Activated CD4-positive, alpha-beta T cell treated with anti-CD3 and anti-CD28 coated beads for 4 hours (primary cell): ENCODE measurements at places on chromosomes 4 and X.

GRCh38 chr4:100497791-100498190 is 20.0 kb downstream of the EMCN start:
- no peak for DNase-seq

DNA sequence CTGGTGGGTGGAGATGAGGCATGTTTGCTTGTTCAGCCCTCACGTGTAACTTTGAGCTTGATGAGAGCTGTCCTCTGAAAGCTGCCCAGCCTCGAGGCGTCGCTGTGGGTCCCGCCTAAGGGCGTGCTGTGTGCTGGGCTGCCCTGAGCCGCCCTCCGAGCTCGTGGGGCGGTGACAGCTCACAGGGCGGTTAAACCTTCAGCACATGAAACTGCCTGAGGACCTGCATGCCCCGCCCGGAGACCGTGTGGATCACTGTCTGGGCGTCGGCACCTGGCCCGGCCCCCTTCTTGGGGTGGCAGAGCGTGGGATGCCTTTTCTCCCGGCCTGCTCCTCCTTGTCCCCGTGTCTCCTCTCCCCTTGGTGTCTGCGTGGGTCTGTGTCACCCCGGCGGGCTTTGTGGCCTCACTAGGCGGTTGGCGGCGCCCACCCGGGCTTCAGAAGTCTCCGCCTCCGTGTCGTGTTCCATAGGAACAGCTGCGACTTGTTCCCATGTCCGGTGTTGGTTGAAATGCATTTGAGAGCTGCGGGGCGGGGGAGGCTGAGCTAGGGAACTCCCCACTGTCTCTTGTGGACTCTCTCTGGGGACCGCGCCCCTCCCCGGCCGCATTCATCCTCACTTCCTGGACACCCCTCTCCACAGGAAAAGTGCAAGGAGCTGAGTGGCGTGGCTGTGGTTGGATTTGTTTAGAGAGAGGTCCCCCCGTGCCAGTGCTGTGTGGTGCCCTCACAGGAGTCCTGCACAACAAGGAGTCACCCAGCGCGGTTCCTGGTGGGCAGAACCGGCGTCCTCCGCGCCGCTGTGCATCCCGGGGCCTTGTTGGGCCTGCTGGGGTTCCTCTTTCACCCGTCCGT is 6.8 kb downstream of the AKAP17A start:
- DNase-seq: no peak

DNA sequence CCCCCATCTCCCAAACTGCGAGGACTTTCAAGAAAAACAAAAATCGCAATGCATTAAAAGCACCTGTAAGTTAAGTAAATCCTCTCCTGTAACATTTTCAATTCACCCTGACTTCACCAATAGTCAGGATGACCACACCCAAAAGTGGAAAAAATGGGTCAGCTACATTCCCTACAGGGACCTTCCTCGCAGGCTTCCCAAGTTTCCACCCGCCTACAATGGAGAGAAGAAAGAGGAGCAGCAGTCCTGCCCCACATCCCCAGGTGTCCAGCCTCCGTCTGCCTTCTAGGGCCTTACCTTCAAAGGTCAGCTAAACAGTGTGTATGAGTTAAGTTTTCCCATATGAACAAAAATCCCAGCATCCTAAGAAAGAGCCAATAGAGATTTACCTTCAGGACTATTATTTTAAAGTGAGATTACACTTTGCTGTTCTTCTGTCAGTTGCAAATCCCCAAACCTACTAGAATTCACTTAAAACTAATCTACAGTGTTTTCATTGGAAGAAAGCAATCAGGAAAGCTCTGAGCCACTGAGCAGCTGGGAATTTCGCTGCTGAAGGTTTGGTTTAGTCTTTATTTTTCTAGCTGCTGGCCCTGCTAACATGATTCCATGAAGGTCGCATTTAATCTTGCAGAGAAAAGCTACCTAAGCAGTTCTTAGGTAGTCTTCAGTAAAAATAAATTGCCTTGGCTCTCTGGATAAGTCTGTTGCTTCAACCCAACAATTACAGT is 12.5 kb downstream of the IRF2 start:
- no peak for DNase-seq

DNA sequence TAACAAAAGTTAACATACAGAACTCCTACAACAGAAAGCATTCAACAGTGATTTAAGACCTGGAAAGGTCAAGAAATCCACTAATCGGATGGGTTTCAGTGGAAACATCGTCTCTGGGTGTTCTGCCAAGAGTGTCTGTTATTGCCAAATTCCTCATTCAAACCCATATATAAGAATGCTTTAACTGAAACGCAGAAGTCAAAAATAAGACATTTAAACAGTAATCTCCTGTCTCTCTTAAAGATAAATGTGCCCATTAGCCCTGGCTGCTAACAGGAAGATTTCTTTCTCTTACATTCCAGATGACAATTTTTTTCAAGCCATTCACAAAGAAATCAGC is 31.5 kb downstream of the DCTD start:
- no peak for DNase-seq

DNA sequence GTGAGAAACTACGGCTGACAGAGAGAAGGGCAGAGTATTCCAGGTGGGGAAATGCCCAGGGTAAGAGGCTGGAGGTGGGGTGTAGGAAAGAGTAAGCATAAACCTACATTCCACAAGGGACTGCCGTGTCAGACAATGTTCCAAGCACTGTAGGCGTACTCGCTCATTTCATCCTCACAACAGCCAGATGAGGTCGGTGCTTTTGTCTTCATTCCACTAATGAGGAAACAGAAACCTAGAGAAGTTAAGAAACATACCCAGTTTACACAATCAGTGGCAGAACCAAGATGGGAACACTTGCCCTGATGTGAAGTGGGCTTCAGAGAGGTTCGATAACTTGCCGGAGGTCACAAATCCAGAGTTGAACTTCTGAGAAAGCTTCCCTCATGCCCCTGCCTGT is 4.6 kb downstream of the SASH3 start:
- no peak for DNase-seq

GRCh38 chr4:17066972-17067371 is 168.5 kb upstream of the LDB2 start:
- DNase-seq: no peak

DNA sequence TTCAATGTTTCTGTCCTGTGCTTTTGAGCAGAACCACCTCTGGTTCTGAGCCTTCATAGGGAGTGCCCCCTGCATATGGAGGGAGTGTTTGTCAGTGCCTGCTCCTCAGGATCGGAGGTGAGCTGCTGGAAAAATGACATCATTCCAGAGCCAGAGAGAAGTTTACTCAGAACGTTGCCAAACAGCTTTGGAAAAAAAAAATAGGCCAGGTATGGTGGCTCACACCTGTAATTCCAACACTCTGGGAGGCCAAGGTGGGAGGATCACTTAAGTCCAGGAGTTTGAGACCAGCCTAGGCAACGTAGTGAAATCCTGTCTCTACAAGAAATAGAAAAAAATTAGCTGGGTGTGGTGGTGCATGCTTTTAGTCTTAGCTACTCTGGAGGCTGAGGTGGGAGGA is 27.2 kb upstream of the PDLIM3 start:
- no peak for DNase-seq

GRCh38 chrX:50769389-50770063 is 44.5 kb downstream of the SHROOM4 start:
- no peak for DNase-seq

- no peak for DNase-seq
Observed at GRCh38 chrX:13082206-13083065, 38.0 kb upstream of the FAM9C start.

DNA sequence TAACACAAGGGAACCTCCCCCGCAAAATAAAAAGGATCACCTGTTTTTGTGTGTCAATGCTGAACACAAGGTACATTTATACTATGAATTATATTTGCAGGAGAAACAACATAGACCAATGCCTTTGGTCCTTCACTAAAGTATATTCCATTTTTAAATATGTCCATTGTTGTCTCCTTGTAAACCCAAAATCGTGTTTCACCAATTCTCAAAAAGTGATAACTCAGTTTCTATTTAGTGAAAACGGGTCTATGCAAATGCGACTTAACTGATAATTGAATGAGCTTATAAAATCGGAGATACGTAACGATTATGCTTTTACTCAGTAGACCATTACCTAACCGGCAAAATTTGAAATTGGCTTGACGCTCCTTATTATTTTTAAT is 2.1 kb downstream of the BRWD3 start:
- no peak for DNase-seq

DNA sequence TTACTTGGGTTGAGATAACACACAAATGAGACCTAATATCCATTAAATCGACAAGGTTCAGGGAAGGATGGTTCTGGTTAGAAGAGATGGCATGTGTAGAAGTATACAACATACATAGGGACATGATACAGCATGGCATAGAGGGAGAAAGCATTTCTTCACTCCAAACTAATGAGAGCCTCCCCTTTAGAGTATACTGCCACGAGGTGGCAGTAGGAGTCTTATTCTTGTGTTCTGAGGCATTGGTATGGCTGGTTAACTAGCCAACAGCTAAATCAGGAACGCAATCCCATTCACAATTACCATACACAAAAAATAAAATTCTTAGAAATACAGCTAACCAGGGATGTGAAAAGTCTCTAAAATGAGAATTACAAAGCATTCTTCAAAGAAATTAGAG is 29.1 kb upstream of the TRO start:
- DNase-seq: peak; percentile 18

DNA sequence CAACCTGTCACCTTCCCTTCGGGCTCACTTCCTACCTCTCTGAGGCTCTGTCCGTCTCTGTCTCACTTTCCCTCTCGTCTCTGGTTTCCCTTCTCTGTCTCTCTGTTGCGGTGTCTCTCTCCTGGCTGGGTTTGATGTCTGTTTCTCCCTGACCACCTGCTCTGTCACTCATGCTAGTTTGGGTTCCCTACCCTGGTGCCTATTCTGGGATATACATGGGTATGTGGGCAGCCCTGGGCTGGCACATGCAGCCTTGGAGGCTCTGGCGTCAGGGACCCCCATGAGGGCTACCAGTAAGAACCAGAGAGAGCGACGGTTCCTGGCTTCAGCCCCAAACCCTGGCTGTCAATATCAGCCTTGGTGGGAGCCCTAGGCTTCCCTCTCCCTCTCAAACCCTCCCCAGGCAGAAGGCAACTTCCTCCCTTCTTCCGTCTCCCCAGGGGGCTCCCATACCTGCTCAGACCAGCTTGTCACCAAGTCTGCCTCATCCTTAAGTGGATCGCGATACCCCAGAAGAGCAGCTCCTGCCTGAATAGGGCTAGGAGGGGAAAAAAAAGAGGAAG is 314 bp downstream of the DNASE1L1 start:
- no peak for DNase-seq

DNA sequence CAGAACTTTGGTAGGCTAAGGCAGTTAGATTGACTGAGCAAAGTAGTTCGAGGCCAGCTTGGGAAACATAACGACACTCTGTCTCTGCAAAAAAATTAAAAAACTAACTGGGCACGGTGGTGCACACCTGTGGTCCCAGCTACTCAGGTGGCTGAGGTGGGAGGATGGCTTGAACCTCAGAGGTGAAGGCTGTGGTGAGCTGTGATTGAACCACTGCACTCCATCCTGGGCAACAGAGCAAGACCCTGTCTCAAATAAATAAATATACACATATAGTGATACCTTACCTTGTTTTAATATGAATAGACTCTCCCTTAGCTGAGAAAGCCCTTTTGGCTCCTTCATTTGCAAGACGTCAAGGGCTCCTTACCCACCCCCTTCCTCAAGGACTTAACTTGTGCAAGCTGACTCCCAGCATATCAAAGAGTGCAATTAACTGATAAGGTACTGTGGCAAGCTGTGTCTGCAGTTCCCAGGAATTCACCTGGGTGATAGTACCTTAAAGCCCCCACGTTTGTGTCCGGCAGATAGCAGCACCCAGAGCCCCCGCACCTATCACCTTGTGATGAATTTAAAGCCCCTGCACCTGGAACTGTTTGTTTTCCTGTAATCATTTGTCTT is 655.6 kb upstream of the GALNTL6 start:
- no peak for DNase-seq

- DNase-seq: no peak
Observed at GRCh38 chrX:24145303-24146186, 4.0 kb upstream of the ZFX start.

- DNase-seq: no peak
Observed at GRCh38 chrX:37752936-37753335, 26.9 kb upstream of the CYBB start.

DNA sequence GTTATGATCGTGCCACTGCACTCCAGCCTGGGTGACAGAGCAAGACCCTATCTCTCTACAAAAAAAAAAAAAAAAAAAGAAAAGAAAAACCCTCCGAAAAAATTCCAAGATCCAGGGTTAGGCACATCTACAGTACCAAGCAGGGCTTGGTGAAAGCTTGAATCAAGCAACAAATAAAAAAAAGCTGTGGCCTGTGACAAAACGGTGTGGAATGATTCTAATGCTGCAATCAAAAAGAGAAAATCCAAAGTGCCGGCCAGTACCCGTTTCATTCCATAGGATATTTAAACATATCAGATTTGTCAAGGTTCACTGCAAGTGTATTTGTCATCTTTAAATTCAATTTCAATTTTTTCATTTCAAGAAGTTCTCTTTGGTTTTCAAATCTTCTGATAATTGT is 20.5 kb downstream of the RWDD4 start:
- no peak for DNase-seq

DNA sequence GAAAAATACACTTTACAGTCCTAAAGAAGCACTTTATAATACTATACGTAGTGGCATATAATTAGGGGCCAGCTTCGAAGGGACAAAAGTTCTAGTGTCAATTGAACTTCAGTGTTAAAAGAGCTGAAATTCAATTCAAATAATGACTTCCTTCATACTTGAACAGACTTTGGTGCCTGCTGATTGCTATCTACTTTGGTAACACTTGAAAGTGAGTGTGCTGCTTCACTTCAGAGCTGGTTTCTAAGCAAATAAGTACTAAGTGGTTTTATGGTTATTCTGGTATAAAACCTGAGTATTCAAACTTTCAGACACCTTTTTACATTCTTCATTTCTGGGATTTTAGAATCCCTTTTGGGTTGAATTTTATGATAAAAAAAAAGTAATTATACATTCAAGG is 107.0 kb downstream of the SLC4A4 start:
- DNase-seq: no peak

GRCh38 chr4:66571145-66571695 is 900.9 kb upstream of the EPHA5 start:
- DNase-seq: no peak

- DNase-seq: no peak
Observed at GRCh38 chr4:67922697-67923096, 38.9 kb upstream of the TMPRSS11D start.

DNA sequence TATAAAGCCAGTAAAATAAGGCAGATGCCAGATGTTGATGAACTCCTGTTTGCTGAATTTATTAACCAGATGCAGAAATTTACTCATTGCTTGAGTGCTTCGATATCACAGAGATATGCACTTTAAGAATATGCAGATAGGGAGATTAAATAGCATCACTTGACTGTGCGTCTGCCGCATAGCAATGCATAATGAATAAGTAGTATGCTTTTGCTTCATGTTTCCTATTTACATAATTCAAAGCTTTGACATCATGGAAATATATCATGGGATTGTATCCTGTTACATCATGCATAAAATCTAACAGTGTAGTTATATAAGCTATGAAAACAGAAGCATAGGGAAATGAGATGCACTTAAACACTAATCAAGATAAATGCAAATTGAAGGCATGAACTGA is 45.9 kb downstream of the VEGFC start:
- no peak for DNase-seq

GRCh38 chr4:139645458-139645857 is 20.2 kb upstream of the MGST2 start:
- DNase-seq: no peak
